ENCODE measurements at places on chromosomes 3 and 15.

DNA sequence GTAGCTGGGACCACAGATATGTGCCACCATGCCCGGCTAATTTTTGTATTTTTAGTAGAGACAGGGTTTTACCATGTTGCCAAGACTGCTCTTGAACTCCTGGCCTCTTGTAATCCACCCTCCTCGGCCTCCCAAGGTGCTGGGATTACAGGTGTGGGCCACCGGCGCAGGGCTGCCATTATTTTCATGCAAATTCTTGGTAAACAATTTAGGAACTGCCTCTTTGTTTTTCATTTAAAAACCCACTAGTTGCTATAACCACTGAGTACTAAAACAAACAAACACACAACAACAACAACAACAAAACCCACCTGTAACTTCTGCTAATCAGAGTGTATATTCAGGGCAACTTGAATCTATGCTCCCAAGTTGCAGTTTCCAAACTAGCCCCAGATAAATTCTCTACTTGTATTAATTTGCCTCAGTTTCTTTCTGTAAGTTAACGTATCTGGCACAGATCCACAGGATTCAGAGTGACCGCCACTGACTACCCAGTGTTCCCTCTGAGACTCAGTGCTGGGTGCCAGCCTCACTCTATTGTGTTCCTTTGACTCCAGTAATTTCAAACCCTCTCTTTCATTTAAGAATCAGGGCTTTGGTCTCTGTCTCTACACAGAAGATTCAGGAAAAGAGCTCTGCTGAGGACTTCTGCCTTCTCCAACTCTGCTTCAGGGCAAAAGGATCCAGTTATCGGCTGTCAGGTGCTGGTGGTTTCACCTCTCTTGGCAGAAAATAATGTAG lies 18.6 kb upstream of the ZNF710 start:
- no peak for DNase-seq

GRCh38 chr3:127745656-127746399 lies 73.1 kb downstream of the ABTB1 start:
- DNase-seq: no peak

- DNase-seq: no peak
Measured at GRCh38 chr3:42090973-42091731, at the start of gene TRAK1. TRAK1 (plus strand) TSS chr3:42091357; CDS start chr3:42091470, 113 bp downstream.

GRCh38 chr3:180062771-180063170 lies 26.0 kb upstream of the PEX5L start:
- DNase-seq: no peak

DNA sequence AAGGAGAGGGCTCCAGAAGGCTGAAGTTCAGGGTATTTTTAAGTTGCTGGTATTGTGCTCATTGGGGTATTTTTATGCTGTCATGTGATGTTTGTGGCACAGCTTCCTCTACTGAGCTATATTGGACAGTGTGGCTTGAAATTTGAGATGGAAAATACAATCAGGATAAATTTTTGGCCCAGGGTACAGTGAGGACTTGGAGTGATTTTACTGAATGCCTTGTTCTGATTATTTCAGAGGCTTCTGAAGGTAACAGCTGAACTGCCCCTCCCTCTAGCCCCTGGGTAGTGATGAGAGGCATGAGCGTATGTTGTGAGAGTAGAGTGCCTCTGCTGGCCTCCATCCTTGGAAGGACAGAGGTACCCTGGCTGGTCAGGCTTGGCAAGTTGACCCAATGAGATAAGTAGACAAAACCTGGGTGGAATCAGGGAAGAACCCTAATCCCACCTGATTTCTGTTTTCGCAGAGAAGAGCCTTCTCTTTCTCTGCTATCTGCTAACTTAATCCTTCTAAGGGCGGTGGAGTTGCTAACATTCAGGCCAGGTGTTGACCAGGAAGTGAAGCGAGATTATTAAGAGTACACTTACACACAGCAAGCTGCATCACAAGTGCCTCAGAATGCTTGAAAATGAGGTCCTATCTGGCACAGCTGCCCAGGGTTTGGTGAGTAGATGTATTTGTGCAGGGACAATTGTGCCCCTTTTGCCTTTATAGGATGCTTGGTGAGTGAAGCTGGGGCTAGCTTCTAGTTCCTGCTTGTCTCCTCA lies 98.1 kb upstream of the CLSTN2 start:
- DNase-seq: no peak

GRCh38 chr15:28921919-28922706 lies 36.3 kb downstream of the APBA2 start:
- DNase-seq: no peak

- no peak for DNase-seq
Measured at GRCh38 chr3:172776049-172776717, 25.7 kb downstream of the ECT2 start.

DNA sequence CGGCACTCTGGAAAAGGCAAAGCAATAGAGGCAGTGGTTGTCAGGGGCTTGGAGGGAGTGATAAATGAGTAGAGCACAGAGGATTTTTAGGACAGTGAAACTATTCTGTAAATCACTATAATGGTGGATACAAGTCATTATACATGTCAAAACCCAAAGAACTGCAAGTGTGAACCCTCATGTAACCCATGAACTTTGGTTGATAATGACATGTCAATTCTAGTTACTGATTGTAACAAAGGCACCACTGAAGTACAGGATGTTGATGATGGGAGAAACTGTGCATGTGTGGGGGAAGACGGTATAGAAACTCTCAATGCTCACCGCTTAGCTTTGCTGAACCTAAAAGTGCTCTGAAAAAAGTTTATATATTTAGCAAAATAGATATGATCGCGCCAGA lies 36.0 kb downstream of the BTLA start:
- no peak for DNase-seq

- no peak for DNase-seq
Measured at GRCh38 chr3:43369404-43370292, 83.3 kb downstream of the SNRK start.

DNA sequence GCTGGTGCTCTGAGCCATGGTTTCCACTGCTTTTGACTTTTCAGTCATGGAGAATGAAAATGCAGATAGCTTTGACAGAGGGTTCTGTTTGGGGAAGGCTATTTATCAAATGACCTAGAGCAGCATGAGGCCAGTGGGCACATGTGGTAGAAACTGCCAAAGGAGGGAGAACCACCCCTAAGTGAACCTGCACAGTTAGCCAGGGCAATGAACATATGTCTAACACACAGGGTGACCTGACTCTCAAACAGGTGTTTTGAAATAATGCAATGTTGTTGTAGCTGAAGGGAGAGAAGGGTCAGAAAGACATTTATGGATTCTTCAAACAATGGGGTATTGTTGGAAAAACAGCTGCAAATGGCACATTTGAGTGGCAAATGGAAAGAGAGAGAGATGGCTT lies 174.4 kb upstream of the FAM3D start:
- no peak for DNase-seq

- DNase-seq: no peak
Measured at GRCh38 chr3:46695962-46696894, 2.7 kb upstream of the ALS2CL start.

GRCh38 chr3:56704706-56705105 lies 21.6 kb upstream of the TASOR start:
- no peak for DNase-seq

DNA sequence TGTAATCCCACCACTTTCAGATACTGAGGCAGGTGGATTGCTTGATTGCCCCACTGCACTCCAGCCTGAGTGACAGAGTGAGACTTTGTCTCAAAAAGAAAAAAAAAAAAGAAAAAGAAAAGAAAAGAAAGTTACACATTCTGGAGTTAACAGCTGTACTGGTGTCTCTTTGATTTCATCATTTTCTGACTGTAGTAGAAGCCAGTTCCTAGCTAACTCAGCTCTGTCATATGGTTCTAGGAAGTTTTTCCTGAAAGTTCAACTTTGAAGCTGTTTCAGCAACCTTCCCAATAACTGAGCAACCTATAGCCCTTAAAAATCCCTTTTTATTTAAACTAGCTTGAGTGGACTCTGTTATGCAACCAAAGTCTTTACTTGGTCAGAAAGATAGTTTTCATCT lies 104.6 kb upstream of the STRIT1 start:
- DNase-seq: no peak

DNA sequence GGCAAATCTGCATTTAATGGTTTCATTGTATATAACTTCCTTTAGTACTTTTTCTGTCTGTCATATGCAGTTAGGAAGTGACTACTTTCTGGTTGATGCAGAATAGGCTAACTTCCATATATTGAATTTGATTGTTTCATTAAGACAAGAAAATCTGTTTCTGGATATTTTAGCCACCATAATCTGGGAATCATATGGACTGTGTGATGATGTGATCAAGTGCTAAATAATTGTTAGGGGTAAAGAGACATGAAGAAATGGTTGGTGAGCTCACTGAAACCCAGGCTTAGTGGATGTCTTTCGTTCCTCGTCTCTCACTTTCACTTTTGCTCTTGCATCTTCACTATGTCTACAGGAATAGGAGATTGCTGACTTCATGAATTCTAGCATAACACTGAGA lies 3.5 kb upstream of the MNS1 start:
- peak; percentile 16 for DNase-seq

DNA sequence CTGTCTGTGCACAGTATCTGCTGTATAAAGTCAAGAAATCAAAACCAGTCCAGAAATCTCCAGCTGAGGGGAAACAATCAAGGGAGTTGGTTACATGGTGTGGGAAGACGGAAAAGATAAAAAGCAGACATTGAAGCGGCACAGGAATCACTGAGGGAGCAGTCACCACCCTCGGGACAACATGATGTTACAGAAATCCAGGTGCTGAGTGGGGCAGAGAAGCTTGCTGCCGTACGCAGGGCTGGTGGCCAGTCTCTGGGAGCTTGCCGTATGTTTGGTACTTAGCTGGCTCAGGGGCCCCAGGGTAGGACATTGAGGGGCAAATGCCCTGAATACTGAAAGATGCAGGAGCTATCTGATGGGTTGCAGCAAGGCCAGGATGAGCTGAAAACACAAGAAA lies 237.9 kb downstream of the EDEM1 start:
- no peak for DNase-seq

- no peak for DNase-seq
Measured at GRCh38 chr15:64681424-64682024, 93.9 kb downstream of the RBPMS2 start.

- no peak for DNase-seq
Measured at GRCh38 chr3:129558081-129558771, 15.3 kb downstream of the H1-8 start.

- DNase-seq: no peak
Measured at GRCh38 chr3:184145111-184145524, 10.0 kb downstream of the EIF2B5 start.

DNA sequence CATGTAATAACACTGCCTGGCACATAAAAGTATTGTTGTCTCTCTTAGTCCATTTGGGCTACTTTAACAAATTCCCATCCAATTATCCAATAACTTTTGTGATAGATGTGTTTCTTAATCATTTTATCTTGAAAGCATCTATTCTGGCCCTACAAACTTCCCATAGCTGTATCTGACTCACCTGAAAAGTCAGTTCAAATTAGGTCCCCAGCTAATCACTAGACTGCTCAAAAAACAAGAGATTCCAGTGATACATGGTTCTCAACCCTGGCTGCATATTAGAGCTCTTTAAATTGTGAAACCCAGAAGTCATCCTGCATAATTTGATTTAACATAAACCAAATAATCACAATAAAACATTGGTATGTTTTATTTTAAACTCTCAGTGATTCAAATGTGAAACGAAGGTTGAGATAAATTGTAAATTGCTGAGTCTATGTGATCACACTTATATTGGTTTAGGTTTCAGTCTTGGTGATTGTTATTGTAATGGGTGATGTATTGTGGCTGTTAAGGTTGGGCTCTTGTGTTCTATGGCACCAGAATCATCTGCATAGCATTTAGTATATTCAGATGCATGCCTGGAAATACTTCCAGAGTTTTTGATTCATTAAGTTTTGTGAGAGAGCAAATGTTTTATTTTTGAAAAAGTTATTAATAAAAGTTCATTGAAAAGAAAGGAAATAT lies 268.9 kb upstream of the KCNMB2 start:
- DNase-seq: no peak

- no peak for DNase-seq
Measured at GRCh38 chr3:30988769-30989168, 94.3 kb upstream of the GADL1 start.

DNA sequence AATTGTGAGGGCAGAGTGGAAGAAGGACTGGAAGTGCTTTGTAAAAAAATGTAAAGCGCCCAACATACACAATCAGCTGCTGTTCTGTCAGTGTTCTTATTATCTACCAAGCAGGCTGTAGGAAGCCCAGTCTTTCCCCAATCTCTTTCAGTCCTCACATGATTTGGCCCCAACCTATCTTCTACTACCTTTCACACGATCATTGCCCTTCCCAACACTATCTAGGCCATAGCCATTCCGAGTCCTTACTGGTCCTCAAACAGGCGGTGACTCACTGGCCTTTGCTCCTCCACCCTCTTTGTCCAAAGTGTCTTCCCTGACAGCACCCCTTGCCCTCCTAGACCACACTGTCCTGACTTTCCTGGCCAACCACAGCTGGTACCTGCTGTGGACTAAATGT lies 861 bp upstream of the RFT1 start:
- no peak for DNase-seq

- DNase-seq: no peak
Measured at GRCh38 chr3:62036726-62037125, 336.6 kb downstream of the FEZF2 start.

DNA sequence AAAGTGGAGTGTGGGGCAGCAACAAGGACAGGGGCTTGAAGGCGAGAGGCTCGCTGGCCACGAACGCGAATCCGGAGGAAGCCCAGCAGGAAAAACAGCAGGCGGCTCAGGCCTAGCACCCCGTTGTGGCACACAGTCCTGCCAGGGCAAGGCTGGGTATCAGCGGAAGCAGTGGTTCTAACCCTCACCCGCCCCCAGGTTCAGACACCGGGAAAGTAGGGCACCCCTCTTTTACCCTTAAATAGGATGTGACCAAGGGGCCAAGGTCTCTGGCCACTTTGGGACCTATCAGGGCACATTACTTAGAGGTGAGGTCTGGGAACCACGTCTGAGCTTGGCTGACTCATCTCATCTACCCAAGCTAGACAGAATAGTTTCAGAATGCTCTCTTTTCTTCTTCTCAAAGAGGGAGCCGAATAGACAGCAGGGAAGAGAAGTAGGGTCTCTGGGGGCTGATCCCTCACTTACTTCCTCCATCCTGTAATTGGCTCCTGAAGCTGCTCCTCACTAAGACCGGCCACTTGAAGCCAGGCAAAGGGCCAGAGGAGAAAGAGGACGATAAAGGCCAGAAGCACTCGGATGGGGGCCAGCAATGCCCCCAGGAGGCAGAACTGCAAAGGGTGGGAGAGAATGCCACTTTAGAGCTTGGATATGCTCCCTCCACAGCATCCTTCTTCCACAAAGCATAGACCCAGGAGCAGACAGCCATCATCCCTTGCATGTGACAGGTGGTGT lies 1.7 kb downstream of the LPCAT4 start:
- no peak for DNase-seq

DNA sequence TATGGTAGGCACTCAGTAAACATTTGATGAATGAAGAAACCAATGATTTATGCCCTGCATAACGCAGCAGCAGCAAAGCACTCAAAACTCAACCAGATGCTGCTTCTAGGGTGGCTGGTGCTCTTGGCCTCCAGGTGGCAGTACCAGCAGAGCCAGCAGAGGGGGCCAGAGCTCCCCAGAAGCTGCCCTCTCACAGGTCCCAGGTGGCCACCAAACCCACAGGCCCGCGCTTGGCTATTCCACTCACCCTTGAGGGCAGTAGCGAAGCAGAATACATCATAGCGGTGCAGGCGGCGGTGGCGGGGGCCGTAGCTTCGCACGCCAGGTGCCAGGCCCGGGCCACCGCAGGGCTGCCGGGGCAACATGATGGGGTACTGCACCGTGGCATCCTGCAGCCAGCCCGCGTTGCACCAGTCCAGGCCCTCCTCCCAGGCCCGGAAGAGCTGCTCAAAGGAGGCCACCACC lies 16.6 kb downstream of the HAPLN3 start:
- peak; percentile 9 for DNase-seq

GRCh38 chr3:51243924-51244323 lies 141.2 kb upstream of the MANF start:
- no peak for DNase-seq

- DNase-seq: no peak
Measured at GRCh38 chr15:88538972-88539371, 7.5 kb downstream of the DET1 start.

Measured in CD4-positive, alpha-beta memory T cell (primary cell).